ENCODE measurements at places on chromosomes 16 and 17.

GRCh38 chr16:69839240-69839688, 77.1 kb downstream of the WWP2 start:
- no peak for DNase-seq

- peak; percentile 57 for DNase-seq
These were observed 61.4 kb downstream of the ZNF18 start for GRCh38 chr17:11935734-11936406.

DNA sequence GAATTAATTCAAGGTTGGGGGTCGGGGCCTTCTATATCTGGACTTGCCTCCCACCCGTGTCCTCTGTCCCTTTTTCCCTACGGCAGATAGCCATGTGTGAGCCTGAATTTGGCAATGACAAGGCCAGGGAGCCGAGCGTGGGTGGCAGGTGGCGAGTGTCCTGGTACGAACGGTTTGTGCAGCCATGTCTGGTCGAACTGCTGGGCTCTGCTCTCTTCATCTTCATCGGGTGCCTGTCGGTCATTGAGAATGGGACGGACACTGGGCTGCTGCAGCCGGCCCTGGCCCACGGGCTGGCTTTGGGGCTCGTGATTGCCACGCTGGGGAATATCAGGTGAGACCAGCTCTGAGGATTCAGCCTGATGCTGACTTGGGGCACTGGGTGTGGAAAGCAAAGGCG, 365 bp downstream of the AQP8 start:
- no peak for DNase-seq

DNA sequence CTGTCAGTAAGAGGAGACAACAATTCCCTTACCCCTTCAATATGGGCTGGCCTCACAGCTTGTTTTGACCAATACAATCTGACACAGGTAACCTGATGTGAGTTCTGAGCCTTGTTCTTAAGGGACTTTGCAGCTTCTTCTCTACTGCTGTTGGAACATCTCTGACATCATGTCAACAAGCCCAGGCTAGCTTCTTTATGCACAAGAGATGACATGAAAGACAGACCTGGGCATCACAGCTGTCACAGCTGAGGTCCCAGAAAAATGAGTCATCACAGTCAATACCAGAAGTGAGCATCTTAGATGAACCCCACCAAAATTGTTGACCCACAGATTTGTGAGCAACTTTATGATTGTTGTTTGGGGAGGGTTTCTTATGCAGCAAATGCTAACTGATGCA, 431.7 kb upstream of the PSMD7 start:
- no peak for DNase-seq

- DNase-seq, result no peak
These were observed 16.9 kb upstream of the SP2 start for GRCh38 chr17:47879028-47879585.

- peak; percentile 27 for DNase-seq
These were observed 109.0 kb upstream of the FAM20A start for GRCh38 chr17:68710035-68710780.

GRCh38 chr16:3443108-3444031, at the start of the genes NAA60 and ZNF597:
NAA60 (plus strand) TSS chr16:3443680; CDS start chr16:3476228, 32,548 bp downstream.
ZNF597 (minus strand) TSS chr16:3443504; CDS start chr16:3443153, 351 bp downstream.
- DNase-seq, result peak; percentile 86

DNA sequence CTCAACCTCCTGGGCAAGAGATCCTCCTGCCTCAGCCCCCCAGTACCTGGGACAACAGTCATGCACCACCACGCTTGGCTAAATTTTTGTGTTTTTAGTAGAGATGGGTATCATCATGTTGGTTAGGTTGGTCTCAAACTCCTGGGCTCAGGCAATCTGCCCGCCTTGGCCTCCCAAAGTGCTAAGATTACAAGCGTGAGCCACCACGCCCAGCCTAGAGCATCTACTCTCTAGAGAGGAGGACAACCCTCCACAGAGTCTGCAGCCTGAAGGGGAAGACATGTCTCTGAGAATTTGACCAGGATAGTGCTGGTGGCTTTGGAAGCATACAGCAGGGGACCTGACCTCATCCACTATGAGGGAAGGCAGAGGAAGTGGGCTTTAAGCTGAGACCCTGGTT, 4.7 kb upstream of the GRB2 start:
- no peak for DNase-seq

DNA sequence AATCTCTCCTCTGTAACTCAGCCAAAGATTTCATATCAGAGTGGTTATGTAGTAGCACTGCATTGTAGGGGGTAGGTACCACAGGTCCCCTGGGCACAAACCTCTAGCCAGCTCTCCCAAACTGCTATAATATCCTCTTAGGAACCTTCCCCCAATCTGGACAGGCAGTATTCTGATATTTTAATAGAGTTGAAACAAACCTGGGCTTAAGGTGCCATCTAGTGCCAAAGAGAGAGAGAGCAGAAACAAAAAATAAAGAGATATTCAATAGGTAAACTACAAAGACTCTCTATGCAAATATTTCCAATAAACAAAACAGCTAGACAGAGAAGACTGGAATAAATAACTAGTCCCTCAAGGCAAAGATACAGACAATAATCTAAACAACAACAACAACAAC, 1070.0 kb downstream of the CDH11 start:
- DNase-seq, result no peak

DNA sequence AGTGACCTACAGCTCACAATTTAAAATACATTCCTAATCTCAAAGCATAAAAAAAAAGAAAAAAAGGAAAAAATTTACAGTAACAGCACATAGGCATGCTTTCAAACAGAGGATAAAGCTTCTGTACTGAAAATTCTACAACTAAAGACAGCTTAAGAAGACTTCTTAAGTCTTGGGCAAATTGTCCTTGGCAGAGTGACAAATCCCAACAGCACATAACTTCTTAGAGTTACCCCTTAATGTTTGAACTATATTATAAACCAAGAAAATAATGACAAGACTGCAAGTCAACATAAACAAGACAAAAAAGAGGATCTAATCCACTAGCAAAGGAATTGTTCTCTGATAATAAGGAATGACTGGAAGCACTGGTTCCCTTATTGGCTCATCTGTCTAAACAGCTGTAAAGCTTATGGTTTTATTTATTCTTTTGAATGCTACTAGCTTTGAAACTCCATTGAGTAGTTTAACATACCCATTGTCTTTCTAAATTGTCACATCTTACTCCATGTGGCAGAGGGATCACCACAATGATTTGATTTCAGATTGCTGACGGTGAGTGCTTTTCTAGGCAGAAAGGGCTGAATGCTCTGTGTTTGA, 1576.8 kb upstream of the GOT2 start:
- DNase-seq, result no peak

- no peak for DNase-seq
These were observed 23.6 kb downstream of the INTS2 start for GRCh38 chr17:61904094-61904710.

- DNase-seq, result no peak
These were observed 34.7 kb downstream of the YPEL2 start for GRCh38 chr17:59366040-59366757.

DNA sequence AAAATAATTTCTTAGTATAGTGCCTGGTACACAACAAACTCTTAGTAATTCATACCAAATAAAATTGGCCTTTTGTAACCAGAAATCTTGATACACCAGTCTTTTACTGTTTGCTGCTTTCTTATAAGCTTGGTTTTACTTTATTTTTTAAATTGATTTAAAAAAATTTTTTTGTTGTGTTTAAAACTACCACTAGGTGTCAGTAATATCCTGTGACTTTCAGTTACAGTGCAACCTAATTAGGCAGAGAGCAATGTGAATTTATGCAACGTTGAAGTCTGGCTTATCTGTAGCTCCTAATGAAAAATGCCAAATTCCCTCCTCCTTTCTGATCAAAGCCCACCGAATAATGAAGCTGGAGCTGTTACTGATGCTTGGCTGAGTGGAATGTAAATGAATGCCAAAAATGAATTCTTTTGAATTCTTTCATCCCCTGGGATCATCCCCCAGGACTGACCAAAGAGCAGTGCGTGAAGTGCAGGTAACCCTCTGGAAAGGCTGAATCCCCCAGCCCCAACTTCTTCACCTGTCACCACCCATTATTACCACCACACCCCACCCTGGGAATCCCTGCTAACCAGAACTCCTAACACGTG, 3.8 kb downstream of the ERCC4 start:
- DNase-seq, result no peak

GRCh38 chr16:49755313-49755620, 100.6 kb downstream of the ZNF423 start:
- DNase-seq, result no peak

- DNase-seq, result no peak
These were observed 44.9 kb upstream of the POLR3E start for GRCh38 chr16:22252317-22252716.

GRCh38 chr16:78134944-78135619, 35.6 kb downstream of the WWOX start:
- DNase-seq, result no peak

DNA sequence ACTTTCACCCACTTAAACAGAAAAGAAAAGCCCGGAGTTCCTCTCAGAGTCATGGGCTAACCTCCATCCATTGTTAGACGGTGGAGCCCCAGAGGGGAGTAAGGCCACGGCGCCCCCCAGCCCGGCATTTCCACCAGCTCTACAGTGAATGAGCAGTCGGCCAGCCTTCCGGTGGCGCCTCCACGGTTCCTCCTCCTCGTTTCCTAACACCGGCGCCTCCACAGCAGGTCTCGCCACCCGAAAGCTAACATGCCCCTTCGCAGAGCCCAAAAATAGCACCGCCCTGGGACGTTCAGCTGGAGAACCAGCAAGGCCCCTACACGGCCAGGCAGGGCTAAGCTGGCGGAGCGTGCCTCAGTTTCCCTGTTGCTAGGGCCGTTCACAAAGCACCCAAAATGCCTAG, 858 bp downstream of the MMD start:
- DNase-seq, result no peak

- no peak for DNase-seq
These were observed 53.9 kb downstream of the AP2B1 start for GRCh38 chr17:35641032-35641431.

- no peak for DNase-seq
These were observed 18.6 kb upstream of the MNT start for GRCh38 chr17:2419486-2419885.

- DNase-seq, result no peak
These were observed 24.1 kb downstream of the MYBBP1A start for GRCh38 chr17:4530799-4531730.

GRCh38 chr17:71315568-71315967, 805.3 kb upstream of the SOX9 start:
- no peak for DNase-seq

DNA sequence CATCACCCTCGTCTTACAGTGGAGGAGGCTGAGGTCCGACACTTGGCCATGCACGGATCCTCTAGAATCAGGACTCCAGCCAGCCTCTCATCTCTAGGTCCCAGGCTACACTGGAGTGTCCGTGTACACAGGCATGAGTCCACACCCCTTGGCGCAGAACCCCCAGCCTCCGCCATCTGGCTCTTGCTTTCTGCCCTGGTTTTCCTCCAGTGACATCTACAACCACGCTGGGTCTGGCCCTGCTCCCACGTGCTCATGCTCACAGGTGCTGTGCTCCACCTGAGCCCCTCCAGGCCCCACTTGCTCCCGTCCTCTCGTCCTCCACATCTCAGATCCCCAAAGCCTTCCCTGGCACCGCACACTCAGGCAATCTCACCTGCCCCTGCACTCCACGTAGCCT, 260.8 kb downstream of the ENGASE start:
- DNase-seq, result no peak

DNA sequence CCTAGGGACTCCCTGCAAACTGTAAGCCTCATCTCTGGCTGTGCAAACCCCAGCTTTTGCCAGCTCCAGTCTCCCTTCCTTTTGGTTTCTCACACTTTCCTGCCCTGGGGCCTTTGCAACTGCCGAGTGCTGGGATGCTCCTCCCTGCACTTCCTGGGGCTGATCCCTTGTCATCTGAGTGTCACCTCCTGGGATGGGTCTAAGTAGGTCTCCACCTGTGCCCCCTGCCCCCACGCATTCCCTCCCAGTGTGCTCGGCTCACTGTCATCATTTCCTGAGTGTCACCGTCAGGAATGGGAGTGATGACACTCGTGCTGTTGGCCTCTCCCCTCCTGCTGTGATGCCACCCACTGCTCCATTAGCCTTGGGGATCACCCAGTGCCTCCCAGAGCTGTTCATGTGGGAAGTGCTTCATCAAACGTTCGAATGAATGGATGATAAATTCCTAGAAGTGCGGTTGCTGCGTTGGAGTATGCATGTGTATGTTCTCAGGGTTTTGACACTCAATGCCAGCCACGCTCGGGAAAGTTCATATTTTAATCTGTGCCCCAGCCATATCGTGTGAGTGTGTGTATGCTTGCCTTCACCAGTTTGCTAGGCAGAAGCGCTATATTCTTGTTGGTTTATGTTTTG, 189.9 kb downstream of the NTN1 start:
- no peak for DNase-seq

DNA sequence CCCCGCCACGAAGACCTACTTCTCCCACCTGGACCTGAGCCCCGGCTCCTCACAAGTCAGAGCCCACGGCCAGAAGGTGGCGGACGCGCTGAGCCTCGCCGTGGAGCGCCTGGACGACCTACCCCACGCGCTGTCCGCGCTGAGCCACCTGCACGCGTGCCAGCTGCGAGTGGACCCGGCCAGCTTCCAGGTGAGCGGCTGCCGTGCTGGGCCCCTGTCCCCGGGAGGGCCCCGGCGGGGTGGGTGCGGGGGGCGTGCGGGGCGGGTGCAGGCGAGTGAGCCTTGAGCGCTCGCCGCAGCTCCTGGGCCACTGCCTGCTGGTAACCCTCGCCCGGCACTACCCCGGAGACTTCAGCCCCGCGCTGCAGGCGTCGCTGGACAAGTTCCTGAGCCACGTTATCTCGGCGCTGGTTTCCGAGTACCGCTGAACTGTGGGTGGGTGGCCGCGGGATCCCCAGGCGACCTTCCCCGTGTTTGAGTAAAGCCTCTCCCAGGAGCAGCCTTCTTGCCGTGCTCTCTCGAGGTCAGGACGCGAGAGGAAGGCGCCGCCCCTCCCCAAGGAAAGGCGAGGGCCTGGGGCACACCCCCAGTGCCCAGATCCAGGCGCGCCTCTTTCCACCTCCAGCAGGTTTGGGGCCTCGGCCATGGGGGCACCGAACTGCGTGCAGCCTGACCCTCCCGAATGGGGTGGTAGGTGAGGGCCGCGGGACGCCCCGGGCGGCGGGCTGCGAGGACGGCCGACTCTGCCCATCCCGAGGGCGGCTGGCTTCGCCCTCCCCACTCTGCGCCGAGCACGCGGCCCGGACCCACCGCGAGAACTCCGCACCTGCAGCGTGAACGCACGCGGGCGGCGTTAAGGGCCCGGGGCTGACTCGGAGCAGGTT, 664 bp downstream of the HBQ1 start:
- no peak for DNase-seq

Measured in left renal pelvis (tissue), 4 donors.